ENCODE measurements at places on chromosomes 1 and 21.

DNA sequence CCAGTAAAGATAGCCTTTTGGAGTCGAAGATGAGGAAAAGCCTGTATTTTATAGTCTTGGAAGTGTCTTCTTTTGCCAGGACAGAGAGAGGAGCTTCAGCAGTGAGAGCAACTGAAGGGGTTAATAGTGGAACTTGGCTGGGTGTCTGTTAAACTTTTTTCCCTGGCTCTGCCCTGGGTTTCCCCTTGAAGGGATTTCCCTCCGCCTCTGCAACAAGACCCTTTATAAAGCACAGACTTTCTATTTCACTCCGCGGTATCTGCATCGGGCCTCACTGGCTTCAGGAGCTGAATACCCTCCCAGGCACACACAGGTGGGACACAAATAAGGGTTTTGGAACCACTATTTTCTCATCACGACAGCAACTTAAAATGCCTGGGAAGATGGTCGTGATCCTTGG, at the start of gene VCAM1:
Gene VCAM1 (plus strand): TSS at position 253 of the 400 bp plus-strand sequence. CDS start 119 bp downstream, at position 372.
- DNase-seq: no peak

DNA sequence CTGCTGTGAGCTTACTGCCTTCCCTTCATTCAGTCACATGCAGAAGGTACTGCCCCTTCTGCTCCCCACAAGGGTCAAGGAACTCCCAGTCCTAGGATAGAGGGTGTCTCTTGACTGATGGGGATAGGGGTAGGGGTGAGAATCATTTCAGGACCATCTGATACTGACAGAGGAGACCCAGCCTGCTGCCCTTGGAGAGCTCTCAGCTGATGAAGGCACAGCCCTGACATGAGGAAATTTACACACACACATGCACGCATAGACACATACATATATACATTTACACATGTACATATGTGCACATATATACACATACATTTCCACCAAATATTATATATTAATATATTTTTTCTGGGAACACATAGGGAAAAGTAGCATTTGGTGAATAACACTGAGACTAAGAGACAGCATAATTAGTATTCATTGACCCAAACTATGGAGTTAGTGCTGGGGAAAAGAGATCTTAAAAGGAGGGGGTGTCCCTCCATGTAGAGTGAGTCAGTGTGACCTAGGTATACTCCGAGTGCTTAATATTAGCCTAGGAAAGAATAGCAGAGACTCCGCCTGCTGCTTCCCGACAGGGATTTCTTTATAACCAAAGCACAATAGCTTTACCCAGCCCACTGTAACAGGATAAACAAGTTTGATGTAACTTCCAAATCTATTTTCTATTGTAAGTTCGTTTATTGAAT, 27.6 kb upstream of the HHAT start:
- no peak for DNase-seq

GRCh38 chr1:93322349-93322748, 23.4 kb upstream of the DR1 start:
- no peak for DNase-seq

- DNase-seq: no peak
Observed at GRCh38 chr1:121522061-121522759, 337.4 kb downstream of the SRGAP2C start.

DNA sequence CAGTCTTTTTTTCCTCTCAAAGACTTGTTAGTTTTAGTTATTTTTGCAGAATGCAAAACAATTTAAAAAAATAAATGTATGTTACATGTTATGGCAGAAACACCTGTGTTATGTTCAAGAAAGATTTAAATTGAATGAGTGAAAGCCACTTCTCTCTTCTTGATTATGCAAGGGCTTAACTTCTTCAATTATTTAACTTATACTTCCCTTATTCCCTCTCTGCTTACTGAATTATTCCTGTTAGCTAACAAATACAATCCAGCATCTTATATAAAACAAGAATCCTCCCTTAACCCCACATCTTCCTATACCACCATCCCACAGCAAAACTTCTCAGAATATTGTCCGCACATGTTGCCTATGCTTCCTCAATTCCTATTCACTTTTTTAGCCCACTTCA, 10.7 kb upstream of the FCER1A start:
- no peak for DNase-seq

- DNase-seq: no peak
Observed at GRCh38 chr1:39425151-39425550, 66.3 kb upstream of the BMP8A start.

DNA sequence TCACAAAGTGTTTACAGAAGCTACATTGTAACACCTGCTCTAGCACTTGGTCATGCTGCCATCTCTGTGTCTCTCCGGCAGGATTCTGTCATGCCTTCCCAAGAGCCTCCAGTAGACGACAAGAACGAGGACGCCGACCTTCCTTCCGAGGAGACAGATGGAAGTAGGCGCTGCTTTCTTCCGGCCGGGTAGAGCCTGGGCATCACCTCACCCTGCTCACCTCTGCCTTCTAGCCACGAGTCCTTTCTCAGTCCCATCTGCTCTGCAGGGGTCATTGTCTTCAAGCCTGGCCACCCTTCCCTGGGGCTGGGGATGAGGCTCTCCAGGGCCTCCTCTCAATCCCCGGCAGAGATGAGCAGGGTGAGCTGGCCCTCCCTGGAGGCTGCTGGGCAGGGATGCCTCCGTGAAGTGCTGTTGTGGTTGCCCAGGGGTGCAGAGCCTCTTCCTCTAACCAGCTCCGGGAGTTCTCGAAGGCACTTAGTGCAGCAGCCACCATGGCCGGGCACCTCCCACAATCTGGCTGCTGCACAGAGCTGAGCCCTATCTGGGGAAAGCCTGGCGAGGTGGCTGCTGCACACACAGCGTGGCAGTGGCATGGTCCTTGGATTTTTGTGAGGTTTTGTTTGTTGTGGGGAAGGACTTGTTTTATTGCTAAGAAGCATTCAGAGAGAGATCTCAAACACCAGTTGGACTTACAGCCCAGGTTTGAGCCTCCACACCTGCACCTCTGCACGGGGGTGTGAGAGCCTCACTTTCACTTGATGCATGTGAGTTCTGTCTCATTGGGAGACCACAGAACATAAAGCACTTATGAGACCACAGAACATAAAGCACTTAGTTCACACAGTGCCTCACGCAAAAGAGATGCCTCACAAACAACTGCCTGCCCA, 48.4 kb downstream of the FAAP20 start:
- DNase-seq: no peak
